ENCODE measurements at places on chromosomes 4 and X. TPM values are rescaled to one million over a fixed set of nuclear protein-coding genes. Genes with fewer than 3 reads are reported as not detected.

The PDE5A gene
- total RNA-seq: 29.7 TPM

The CYSLTR1 gene
- 3.5 TPM for total RNA-seq

The CRLF2 gene
- total RNA-seq: 2.3 TPM

The CABS1 gene
- total RNA-seq: not detected

GRCh38 chrX:2819345-2820135, 9.2 kb upstream of the GYG2 start:
- no peak for DNase-seq

- DNase-seq: no peak
These were observed 12.7 kb upstream of the CD40LG start for GRCh38 chrX:136635235-136635634.

GRCh38 chr4:35934320-35934981, 309.9 kb downstream of the ARAP2 start:
- no peak for DNase-seq

- DNase-seq: no peak
These were observed 60.8 kb downstream of the MTMR1 start for GRCh38 chrX:150753968-150754367.

DNA sequence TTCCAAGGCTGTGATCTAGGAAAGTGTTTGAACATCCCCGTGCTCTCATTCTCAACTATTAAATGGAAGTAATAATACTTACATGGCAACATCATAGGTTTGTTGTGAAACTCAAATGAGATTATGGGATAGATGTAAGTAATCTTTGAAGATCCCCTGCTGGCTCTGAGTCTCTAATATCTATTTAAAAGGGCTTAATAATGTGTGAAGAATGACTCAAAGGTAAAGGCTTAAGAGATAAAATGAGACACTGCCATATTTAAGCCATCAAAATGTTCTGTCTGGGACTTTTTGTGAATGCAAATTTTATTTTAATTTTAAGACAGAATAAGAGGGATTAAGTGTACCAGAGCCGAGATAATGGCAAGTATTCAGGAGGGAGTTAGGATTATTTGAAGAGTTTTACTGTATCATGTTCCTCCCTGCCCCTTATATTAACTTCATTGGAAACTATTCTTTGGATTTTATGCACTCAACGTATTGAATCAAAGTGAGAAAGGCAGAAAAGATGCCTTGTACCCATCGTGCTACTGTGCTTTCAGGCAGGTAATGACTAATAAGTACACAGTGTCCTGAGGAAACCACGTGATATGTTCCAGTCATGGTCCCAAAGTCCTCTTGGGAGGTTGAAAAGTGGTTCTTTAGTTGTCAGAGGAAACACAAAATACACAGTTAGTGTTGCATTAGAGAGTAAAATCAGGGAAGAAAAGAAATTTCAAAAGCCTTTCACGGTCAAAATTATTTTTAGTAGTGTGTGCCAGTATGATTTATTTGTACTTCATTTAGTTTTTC, 192.4 kb downstream of the RBM46 start:
- no peak for DNase-seq

DNA sequence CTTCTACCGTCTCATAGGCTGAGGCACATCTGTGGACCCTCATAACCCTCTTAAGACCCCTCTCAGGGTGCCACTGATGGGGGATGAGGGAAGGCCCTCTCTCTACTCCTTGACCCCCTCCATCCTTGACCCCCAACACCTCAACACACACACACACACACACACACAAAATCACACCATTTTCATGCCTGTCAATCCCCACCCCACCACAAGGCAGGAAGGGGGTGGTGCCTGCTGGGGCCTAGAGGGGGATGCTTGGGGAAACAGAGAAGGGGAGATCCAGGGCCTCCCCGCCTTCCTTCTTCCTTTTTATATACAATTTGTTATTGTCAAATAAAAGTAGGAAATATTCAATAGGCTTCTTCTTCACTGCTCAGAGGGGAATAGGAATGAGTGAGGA, 1.2 kb upstream of the EBP start:
- no peak for DNase-seq

Measured in mucosa of gallbladder (tissue), 1 donor.